H7 (cell line): ENCODE measurements at places on chromosomes 13 and 19. TPM values are rescaled to one million over a fixed set of nuclear protein-coding genes. Genes with fewer than 3 reads are reported as not detected.

KIR3DL1 gene
- total RNA-seq = not detected in 2 replicates

FXYD7 gene
- 1.3 and 1.8 TPM in 2 replicates for total RNA-seq

CDX2 gene
- 0.04 TPM in 1 of 2 replicates, not detected in the other for total RNA-seq

CLEC17A gene
- total RNA-seq = not detected in 2 replicates

SLC10A2 gene
- total RNA-seq = not detected in 2 replicates

CEACAM19 gene
- total RNA-seq = 0.17 and 1.1 TPM in 2 replicates

PLK5 gene
- 0.14 and 0.18 TPM in 2 replicates for total RNA-seq
